ENCODE measurements at places on chromosomes 3 and 15.

- DNase-seq: no peak
These were observed 2.4 kb downstream of the DMXL2 start for GRCh38 chr15:51620122-51620521.

GRCh38 chr3:170992854-170993253, 33.7 kb downstream of the SLC2A2 start:
- DNase-seq: no peak

DNA sequence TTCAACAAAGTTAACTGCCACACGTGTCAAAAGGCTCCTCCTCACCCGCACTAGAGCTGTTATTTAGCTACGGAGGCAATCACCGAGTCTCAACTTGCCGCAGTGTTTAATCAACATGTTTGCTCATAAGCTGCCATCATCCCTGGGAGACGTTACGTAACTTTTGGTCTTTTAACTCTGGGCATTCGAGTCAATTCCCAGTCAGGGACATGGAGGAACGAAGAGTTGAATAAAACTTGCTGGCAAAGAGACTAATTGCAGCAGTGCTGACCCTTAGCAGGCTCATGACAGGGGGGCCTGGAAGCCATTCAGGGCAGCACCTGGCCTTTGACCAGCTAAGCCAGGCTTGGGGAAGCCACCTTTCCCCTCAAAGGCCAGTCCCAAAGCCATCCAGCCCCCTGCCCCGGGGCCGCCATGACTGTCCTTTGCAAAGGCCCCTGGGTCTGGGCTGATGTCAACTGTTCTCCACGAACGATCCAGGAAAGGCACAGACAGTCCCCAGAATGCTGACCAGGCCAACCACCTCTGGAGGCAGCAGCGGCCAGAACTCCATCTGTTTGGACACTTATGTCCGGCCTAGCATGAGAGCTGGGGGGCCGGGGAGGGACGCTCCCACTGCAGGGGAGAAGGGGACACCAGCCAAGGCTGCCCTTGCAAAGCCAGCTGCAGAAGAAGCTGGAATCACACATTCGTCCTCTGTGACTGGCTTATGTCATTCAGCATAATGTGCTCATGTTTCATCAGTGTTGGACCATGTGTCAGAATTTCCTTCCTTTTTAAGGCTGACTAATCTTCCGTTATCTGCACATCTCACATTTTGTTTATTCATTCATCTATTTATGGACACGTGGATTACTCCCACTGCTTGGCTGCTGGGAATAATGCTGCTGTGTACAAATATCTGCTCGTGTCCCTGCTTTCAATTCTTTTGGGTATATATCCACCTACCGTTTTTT, 43.7 kb downstream of the PCSK6 start:
- no peak for DNase-seq

- DNase-seq: no peak
These were observed 33.0 kb upstream of the AMOTL2 start for GRCh38 chr3:134407239-134407625.

All from NCI-H187 (cell line).